ENCODE measurements at places on chromosomes 4 and X. TPM values are rescaled to one million over a fixed set of nuclear protein-coding genes. Genes with fewer than 3 reads are reported as not detected.

GRIA3 gene
- not detected for total RNA-seq

COL4A6 gene
- total RNA-seq, result 0.15 TPM

DNA sequence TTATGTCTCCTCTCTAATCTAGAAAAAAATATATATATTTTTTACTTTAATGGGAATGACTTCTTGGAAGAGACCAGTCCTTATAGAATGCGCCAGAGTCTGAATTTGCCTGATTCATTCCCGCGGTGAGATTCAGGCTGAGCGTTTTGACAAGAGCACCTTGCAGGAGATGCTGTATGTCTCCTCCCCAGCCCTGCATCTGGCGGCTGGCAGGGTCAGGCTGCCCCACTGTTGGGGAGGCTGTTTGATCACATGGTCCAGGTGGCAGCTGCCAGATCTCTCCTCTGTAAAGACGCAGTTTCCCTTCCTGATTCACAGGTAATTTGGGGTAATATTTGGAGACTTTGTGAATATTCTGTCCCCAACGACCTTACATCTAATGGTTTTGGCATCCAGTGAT is 9.7 kb downstream of the PDZD4 start:
- no peak overlapping the region for H3K4me3 ChIP-seq
- no peaks in the 10 kb centered on the region for H3K4me1 ChIP-seq
- H3K27ac ChIP-seq, result no peak overlapping the region
- no peak for DNase-seq
- H3K27me3 ChIP-seq, result peaks cover 71% of the 10 kb centered on the region

- H3K4me3 ChIP-seq, result no peak overlapping the region
- H3K4me1 ChIP-seq, result peaks cover 10% of the 10 kb centered on the region
Measured at GRCh38 chr4:109005523-109005922, 242.7 kb upstream of the ETNPPL start.

All from Calu3 (cell line).